ENCODE measurements at places on chromosomes 2 and 18.

GRCh38 chr2:236604575-236605344 is 35.1 kb downstream of the ACKR3 start:
- DNase-seq = no peak

GRCh38 chr2:98160554-98160953 is 73.6 kb downstream of the VWA3B start:
- no peak for DNase-seq

DNA sequence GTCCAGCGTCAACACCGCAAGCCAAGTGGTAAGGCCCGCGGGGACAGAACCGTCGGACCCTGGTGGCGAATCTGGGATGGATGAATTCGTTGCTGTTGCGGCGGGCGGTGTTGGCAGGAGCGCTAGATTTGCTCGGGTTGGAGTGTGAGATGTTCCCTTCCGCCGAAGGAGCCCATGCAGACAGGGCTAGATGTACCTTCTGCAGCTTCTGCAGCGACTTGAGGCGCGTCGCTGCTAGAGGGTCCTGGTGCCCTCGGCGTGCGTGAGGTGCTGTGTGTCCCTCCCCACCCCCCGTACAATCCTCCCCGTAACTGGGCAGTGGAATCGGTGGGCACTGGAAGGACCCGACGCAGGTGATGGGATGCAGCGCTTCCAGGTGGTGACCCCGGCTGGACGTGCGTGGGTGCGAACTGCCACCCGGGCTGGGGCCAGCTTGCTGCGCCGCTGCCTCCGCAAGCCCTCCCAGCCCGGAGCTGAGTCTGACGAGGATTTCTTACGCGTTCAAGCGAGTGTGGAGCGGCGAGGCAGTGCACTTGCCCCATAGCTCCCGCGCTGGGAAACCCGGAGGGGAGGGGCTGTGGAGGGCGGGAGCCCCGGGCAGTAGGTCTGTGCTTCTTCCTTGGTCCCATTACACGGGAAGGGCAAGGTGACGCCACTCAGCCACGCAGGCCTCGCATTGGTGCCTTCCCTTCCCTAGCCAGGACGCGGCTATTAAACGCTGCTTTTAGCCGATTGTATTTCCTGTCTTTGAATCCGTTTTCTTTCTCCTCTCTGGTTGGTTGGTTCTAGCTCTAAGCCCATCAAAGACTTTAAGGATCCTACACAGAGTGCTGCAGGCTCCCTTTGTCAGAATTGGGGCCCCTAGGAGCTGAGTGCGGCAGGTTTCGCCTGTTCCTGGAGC is 34.2 kb downstream of the CHRNA1 start:
- DNase-seq = no peak

DNA sequence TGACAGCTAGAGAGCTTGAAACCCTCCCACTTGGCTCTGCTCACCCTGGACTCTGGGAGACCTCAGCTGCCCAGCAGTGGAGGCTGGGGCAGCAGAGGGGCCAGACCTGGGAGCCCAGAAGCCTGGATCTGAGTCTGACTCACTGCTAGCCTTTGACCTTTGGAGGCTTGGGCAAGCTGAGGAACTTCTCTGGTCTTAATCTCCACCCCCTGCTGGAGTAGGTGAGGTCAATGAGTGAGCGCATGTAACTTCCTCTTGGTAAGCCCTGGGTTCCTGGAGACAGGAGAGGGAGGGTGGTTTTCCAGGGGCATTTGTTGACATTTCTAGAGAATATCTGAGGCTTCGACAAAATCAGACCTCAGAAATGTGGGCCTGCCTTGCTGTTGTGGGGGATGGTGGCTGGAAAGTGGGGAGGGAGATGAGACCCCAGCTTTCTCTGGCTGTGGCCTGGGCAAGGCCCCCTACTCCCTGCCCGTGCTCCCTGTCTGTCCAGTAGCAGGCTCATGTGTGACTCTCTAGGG is 73.0 kb upstream of the YWHAQ start:
- DNase-seq = peak; percentile 17

DNA sequence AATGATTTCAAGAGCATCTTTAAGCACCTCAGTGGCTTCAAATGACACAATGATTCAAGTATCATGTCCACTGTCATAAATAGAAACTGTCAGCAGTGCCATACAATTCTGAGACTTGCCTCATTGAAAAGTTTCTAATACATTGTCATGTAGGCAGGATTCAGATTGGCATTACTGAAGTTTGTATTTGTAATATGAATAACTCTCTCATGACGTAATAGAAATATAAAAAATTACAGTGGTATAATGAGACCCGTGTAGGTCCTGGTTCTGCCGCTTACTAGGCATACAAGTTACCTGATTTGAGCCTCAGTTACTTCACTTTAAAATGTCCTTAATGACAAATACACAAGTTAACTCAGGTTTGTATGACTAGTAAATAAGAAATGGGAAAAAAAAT is 1536.2 kb upstream of the NXPH2 start:
- no peak for DNase-seq

- DNase-seq = no peak
Observed at GRCh38 chr2:223101340-223102039, 49.5 kb downstream of the KCNE4 start.

- no peak for DNase-seq
Observed at GRCh38 chr2:8491296-8492027, 190.4 kb upstream of the ID2 start.

GRCh38 chr2:11867926-11868325 is 121.5 kb downstream of the LPIN1 start:
- DNase-seq = no peak

GRCh38 chr2:217995731-217996231 is 7.0 kb downstream of the TNS1 start:
- no peak for DNase-seq
